ENCODE measurements at places on chromosomes 2 and 18.

- no peak for DNase-seq
These were observed 65.4 kb downstream of the TRPM8 start for GRCh38 chr2:233982421-233983121.

- DNase-seq, result no peak
These were observed 45.1 kb downstream of the TEX51 start for GRCh38 chr2:126943612-126944348.

DNA sequence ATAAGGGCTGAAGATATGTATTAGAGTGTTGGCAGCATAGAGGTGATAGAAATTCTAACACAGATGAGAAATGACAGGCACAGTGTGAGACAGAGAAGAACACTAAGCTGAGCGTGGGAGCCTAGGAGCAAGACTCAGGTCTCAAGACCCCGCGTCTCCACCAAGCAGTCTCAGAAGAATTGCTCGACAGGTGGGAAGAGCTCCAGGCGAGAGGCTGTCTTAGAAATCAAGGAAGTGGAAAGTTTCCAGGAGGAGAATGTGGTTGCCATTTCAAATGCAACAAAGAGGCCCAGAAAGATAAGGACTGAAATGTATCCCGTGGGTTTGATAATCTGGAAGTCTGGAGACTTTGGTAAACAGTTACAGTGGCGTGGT, 31.5 kb upstream of the CAB39 start:
- no peak for DNase-seq

DNA sequence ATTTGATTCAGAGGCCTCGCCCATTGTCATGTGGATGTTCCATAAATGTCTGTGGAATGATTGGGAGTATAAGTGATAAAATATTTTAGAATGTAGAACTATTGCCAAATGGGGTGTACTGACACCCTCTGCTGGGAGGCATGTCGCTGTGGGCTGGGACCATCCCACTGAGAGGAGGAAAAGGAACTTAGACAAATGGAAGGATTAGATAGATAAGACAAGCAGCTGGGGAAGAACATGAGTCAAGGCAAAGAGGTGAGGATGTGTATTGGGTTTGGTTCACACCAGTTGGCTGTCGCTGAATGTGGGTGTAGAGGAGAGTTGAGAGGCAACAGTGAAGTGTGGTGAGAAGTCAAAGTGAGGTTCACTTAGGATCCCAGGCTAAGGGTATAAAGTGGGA, 4.0 kb downstream of the C2orf74 start:
- DNase-seq, result no peak

- no peak for DNase-seq
These were observed 106.7 kb downstream of the DTNB start for GRCh38 chr2:25566694-25567093.

DNA sequence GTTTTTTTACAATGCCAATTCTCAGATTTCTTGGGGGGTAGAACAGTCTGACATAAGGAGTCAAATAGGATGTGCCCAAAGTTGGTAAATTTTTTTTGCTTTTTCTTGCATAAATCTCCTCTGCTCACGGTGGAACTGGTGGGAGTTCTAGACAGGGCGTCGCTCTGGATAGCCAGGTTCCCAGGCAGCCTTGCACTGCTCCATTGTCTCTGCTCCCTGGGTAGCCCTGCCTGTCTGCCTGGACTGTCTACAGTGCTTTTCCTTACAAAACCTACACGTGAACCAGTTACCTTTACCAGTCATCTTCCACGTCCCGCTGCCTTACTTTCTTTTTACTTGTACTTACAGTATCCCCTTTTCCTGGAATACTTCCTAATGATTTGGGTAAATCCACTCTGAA, 117.1 kb downstream of the ZNF407 start:
- no peak for DNase-seq

DNA sequence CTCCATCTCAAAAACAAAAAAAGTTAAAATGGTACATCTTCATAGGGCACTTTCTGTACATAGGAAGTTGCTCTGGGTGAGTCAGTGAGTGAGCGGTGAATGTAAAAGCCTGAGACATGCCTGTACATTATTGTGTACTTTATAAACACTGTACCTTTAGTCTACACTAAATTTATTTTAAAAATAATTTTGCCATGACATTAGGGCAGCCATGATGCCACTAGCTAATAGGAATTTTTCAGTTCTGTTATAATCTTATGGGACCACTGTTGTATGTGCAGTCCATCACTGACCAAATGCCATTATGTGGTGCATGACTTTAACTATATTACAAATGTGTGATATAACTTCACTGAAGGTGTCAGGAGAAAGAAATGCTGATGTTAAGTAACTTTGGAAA, 11.0 kb upstream of the TXNDC2 start:
- DNase-seq, result no peak

- DNase-seq, result peak; percentile 72
These were observed 599.2 kb downstream of the NR4A2 start for GRCh38 chr2:155733091-155733853.

- DNase-seq, result no peak
These were observed 2.4 kb upstream of the CHRNG start for GRCh38 chr2:232537079-232537478.

DNA sequence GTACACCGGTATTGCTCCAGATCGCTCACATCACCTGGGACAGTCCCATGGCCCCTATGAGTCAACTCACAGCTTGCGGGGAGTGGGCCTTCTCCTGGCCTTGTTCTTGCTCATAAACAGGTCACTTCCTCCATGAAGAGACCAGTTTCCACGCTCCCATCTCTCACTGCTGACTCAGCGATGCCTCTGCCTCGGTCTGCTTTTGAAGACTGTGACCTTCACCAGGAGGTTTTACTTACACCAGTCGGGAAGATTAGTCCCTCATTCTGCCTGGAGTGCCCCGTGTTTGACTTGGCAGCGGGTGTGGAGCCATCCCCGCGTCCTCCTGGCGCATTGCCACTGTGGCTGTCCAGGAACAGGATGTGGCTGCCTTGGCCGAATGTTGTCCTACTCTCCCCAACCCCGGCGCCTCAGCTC, 159.8 kb downstream of the RHBDD1 start:
- no peak for DNase-seq
